CD4-positive, alpha-beta T cell (primary cell): ENCODE measurements at places on chromosomes 12 and 14. TPM values are rescaled to one million over a fixed set of nuclear protein-coding genes. Genes with fewer than 3 reads are reported as not detected.

GRCh38 chr14:76673261-76673660, 88.0 kb upstream of the VASH1 start:
- DNase-seq, result no peak

The EFS gene
- not detected for total RNA-seq

DNA sequence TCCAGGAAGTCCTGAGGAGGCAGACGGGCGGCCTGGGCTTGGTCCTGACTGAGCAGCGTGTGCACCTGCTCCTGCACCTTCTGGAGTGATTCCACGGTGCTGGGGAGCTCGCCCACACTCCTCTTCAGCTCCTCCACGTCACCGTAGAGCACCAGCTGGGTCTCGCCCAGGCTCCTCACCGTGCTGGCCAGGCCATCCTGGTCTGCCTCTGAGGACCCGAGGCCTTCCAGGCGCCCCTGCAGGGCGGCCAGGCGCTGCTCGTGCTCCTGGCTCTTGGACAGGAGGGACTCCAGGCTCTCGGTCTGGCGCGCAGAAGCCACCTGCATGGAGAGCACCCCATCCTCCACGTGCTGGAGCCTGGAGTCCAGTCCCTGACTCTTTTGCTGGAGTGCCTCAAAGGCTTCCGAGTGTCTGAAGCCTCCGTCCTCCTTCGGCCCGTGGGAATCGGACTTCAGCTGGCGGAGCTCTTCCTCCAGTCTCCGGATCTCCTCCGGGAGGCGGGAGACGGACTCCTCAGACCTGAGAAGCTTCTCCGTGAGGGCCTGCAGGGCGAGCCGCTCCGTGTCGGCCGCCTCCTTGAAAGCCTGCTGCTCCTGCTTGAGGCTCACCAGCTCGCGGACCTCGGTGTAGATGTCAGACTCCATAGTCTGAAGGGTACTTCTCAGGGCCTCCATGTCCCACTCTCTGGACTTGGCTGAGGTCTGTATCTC, 8.4 kb downstream of the CKAP4 start:
- no peak for DNase-seq

GRCh38 chr14:55446833-55447232, 6.4 kb upstream of the TBPL2 start:
- DNase-seq, result no peak

DNA sequence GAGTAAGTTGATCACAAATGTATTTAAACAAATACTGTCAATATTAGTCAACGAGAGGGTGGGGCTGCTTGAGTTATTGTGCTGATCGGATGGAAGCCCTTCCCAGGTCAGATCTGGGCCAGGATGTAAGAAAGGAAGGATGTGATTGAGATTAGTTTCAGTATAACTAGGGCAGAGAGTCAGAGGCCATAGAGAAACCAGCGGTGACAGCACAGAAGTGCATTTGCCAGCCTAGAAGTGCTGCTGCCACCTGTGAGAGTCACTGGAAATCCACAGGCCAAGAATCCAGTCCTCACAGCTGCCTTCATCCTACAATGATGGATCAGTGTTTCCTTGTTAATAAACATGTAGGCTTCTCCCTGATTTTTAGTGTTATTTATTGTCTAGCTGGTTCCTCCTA, 9.8 kb upstream of the FERMT2 start:
- peak; percentile 31 for DNase-seq

- DNase-seq, result no peak
Measured at GRCh38 chr12:89493670-89494302, 30.8 kb downstream of the GALNT4 start.

- DNase-seq, result no peak
Measured at GRCh38 chr14:23209651-23210423, 26.4 kb upstream of the SLC7A8 start.

The SERPINA9 gene
- not detected for total RNA-seq

DNA sequence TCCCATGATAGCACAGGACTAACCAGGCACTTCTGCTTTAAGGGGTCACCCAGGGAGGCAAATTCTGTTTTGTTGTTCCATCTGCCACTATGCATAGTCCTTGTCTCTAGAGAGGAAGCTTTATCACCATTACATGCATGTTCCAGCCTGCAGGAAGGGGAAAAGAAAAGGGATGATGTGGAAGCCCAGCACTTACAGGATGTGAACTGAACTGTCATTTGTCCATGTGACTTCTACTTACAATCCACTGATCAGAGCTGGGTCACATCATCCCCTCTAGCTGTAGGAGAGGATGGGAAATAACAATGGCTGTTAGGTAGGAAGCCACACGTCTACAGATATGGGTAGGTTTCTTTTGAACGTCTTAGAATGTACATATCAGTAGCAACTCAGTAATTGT, 203.1 kb downstream of the PTPRO start:
- no peak for DNase-seq

The FAM222A gene
- total RNA-seq, result 1.1 TPM

- DNase-seq, result no peak
Measured at GRCh38 chr12:38056701-38057689, 259.6 kb upstream of the ALG10B start.

The SYT1 gene
- not detected for total RNA-seq

GRCh38 chr14:76121089-76121748, 30.5 kb upstream of the GPATCH2L start:
- no peak for DNase-seq

DNA sequence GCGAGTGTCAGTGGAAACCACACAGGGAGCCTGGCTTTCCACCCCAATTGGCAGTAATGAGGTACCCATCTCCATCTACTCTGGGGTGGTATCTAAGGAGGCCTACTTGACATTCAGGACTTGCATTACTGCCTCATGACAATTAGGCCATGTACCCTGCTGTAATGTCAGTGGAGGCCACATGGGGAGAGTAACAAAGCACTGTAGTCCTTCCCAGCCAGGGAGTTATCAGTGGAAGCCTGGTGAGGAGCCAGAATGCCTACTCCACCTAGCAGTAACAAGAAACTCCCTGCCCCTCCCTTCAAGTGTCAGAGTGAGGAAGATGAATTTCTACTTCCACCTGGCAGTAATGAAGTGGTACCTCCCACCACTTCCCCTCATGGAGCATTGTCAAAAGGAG, 12.5 kb downstream of the TIMM9 start:
- no peak for DNase-seq

DNA sequence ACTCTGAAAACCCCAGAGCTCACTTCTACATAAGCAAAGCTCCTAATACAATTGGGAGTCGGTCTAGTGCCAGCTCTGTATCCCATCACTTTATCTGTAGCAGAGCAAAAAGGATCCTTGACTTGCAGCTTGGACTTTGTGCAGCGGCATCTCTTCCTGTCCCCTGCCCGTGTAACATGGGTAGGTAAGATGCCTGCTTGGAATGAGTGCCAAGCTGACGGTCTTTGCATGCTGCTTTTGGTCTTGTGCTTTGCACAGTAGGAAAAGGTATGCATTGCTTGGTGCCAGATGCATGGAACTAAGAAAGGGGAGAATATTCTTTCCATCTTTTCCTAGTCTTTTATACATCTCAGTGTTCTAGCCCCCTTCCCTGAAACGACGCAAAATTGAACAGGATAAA, 6.9 kb upstream of the PLEKHH1 start:
- DNase-seq, result no peak

DNA sequence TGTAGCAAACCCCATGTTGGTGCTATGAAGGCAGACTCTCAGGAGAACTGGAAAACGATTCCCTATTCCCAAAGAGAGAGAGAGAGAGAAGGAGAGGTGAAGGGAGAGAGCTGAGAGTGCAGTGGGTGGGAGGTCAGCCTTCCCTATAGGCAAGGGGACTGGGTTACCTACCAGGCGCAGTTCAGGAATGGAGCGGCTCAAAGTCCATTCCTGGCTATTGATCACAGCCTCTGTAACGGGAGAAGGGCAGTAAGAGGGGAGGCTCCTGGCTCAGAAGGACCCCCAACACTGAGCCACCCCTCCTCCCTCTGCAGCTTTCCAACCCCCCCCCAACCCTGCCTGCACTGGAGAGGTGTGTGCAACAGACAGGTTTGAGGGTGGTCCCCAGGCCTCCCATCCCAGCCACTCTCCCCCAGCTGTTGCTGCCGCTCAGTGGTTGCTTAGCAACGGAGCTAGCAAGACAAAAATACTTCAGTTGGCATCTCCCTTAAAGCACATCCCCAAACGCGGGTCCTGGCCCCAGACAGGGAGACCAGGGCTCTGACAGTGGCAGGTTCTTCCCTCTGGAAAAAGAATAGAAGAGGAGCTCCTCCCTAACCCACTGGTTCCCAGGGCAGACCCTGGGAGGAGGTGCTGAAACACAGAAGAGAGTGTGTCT, 3.2 kb downstream of the AGAP2 start:
- no peak for DNase-seq

GRCh38 chr14:55201219-55202101, 10.1 kb upstream of the DLGAP5 start:
- no peak for DNase-seq

DNA sequence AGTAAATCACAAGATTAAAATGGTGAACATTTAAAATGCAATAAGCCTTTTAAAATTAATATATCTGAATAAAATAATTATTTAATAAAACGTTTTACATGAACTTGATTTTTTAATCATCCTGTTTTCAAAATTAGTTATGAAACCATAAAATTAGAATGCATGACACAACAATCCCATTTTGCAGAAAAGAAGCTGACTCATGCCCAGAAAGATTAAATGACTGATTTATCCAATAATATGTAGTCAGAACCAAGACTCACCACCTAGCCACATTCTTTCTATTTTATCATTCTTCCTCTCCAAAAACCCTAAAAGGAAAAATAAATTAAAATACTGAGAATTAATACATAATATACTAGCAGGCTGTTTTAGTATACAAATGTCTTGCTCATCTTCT, 83.0 kb upstream of the LGR5 start:
- DNase-seq, result no peak

DNA sequence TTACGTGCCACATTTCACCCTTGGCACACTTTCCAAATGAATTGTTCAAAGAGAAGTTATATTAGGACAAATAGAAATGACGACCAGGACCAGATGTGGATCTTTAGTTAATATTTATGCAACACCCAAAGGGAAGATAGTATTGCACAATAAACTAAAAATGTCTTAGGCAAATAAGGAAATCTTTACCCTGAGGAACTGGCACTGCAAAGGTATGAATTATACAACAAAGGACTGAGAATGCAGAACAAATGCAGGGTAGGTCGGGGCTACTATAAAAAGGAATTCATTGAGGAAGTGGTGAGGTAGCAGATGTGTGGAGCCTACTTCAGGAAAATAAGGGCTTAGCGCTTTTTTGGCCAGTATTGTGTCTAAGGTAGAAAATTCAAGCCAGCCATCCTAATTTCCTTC, 3.9 kb upstream of the TMTC2 start:
- DNase-seq, result no peak

The PROX2 gene
- total RNA-seq, result 0.25 TPM

GRCh38 chr12:108207791-108208730, 79.0 kb downstream of the WSCD2 start:
- no peak for DNase-seq

- DNase-seq, result no peak
Measured at GRCh38 chr12:105384916-105385535, 54.5 kb downstream of the C12orf75 start.

The TTC6 gene
- total RNA-seq, result not detected

The STON2 gene
- not detected for total RNA-seq

The CYP46A1 gene
- 0.22 TPM for total RNA-seq

- DNase-seq, result no peak
Measured at GRCh38 chr12:38101753-38102152, 214.8 kb upstream of the ALG10B start.

The KLRB1 gene
- total RNA-seq, result 56.2 TPM
